ENCODE measurements at places on chromosomes 16 and 17.

- no peak for DNase-seq
These were observed 81.3 kb downstream of the SDK2 start for GRCh38 chr17:73562896-73563295.

GRCh38 chr17:1089915-1090314 is 89.9 kb downstream of the ABR start:
- no peak for DNase-seq

DNA sequence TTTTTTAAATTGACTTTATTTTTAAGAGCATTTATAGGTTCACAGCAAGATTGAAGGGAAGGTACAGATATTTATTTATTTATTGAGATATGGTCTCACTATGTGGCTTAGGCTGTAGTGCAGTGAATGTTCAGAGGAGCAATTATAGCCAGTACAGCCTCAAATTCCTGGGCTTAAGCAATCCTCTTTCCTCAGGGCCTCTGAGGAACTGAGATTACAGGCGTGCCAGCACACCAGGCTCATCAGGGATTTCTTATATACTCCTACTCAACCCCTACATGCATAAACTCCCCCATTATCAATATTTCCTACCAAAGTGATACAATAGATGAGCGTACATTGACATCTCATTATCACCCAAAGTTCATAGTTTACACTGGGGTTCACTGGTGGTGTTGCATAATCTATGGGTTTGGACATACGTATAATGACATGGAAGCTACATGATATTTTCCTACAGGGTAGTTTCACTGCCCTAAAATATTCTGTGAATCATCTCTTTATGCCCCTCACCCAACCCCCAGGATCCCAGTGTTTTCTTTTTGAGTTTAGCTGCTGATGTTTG is 33.5 kb downstream of the HS3ST3B1 start:
- no peak for DNase-seq

- no peak for DNase-seq
These were observed 36.6 kb downstream of the SMURF2 start for GRCh38 chr17:64625541-64625940.

- no peak for DNase-seq
These were observed 160.9 kb upstream of the PLCG2 start for GRCh38 chr16:81618187-81618586.

DNA sequence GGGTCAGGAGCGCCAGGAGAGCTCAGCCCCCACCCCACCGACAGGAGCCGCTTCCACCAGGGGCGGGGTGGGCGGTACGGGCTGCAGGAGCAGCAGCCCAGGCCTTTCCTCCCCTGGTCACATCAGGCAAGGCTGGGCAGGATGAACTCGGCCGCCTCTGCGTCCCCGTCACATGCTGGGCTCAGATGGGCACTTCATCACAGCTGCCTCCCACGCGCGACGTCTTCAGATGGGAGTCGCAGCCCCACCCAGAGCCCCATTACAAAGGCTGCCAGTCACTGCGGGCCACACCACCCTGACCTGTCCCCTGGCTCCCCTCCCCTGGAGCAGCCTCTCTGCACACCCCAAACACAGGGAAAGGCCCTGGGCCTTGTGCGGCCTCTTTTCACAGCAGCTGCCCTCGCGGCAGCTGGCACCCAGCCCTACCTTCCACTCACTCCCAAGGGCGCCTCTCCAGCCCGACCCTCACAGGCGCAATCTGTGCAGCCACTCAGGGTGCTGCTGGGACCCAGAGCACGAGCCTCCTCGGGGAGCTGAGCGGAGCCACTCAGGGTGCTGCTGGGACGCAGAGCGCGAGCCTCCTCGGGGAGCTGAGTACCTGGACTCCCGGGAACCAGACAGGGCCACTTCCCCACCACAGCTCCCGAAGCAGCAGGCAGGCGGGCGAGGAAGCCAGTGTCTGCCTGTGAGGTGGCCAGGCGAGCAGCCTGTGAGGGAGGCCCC is 4.7 kb downstream of the ZNF598 start:
- no peak for DNase-seq

DNA sequence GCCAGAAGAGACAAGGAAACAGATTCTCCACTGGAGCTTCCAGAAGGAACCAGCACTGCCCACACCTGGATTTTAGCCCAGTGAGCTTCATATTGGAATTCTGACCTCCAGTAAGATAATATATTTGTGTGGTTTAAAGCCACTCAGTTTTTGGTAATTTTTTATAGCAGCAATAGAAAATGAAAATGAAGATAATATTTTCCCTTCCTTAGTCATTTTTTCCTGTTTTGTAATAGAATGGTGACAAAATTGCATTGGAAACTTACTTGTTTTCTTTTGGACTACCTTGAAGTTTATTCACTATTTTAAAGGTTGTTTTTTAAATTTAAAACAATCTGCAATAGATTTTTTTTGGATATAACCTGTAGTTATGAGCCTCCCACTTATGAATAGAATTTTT is 29.8 kb upstream of the IRF8 start:
- no peak for DNase-seq

- DNase-seq, result no peak
These were observed 12.6 kb upstream of the OR1F1 start for GRCh38 chr16:3175157-3176093.

DNA sequence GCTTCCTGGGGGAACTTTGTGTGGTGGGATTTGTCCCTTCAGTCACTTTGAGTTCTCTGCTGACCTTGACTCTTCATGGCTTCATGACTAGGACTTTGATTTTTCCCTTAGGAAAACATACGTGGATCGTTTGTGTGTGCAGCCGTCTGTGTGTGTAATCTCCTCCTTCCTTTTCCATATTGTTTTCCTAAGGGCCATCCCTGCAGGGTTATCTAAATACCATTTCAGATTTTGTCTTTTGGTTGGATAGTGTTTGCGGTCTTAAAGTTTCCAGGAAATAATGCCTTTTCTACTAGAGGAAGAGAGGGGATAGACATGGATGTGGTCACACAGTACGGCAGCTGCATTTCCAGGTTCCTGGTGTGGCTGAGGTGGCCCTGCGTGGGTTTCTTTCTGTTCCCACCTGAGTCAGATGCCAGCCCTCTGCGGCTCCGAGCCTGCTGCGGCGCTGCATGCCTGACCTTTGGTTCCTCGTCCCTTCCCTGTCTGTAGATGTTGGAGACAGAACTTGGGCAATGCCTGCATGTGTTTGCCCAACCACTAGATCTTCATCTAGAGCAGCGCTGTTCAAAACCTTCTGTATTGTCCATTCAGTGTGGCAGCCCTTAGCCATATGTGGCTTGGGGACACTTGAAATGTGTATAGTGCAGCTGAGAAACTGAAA is 72.0 kb upstream of the LGALS9 start:
- no peak for DNase-seq

- no peak for DNase-seq
These were observed 13.3 kb upstream of the RAI1 start for GRCh38 chr17:17667947-17668346.

- DNase-seq, result no peak
These were observed 121.1 kb upstream of the MON1B start for GRCh38 chr16:77069929-77070328.

GRCh38 chr17:68870161-68870826 is 84.9 kb downstream of the ABCA8 start:
- no peak for DNase-seq

DNA sequence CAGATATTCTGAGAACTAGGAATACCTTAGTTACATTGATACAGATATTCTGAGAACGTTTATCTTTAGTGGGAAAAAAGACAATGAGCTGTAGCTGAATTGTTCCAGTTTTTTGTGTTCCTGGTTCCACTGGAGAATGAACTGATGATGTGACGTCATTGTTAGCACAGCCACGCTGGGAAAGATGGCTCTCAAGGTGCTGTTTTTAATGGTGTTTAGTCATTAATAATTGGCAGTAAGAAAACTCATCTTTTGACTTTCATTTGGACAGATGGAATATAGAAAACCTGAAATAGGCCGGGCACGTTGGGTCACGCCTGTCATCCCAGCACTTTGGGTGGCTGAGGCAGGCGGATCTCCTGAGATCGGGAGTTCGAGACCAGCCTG is 10.4 kb downstream of the FOXK2 start:
- DNase-seq, result no peak

GRCh38 chr17:48002266-48002915 is 31.5 kb downstream of the CDK5RAP3 start:
- DNase-seq, result no peak

- DNase-seq, result no peak
These were observed 45.8 kb upstream of the GAS7 start for GRCh38 chr17:10243883-10244844.

- peak; percentile 86 for DNase-seq
These were observed 939 bp downstream of the BCL6B start for GRCh38 chr17:7023576-7024401.

DNA sequence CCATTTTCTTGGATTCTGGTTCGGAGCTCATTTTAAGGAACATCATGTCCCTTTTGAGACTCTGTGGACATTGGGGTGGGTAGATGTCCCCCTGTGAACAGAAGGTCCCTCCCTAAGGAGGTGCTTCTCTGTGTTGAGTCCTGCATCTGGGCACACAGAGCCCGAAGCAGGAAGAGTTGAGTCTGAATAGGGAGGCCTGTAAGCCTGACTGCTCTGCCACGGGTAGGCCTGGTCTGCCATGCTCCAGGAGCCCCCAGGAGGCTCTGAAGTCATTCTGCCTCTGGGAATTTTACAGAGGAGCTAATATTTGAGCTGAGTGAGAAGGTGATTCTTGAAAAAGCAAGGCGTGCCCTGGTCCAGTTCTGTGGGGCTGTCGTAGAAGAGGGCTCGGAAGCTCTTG is 50.6 kb downstream of the TENT4B start:
- DNase-seq, result no peak

GRCh38 chr17:17170346-17170985 is 35.7 kb downstream of the PLD6 start:
- DNase-seq, result no peak

DNA sequence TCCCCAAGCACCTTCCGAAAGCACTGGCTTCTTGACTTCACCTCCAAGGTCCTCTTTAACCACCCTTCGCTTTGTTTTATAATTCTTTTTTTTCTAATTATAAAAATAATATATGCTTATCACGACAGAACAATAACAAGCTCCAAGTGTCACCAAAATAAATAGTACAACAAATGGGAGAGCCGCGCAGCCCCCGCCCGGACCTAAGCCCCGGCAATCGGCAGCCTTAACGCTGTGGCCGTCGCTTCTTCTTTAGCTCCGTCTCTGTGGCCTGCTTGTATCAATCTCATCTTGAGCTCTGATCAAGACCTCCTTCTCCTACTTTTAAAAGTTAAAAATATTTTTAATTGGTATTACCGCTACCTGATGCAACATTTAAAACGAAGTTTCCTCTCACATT is 42.7 kb downstream of the CYB5D2 start:
- no peak for DNase-seq

- no peak for DNase-seq
These were observed 13.1 kb downstream of the ABCA9 start for GRCh38 chr17:69047368-69048263.

DNA sequence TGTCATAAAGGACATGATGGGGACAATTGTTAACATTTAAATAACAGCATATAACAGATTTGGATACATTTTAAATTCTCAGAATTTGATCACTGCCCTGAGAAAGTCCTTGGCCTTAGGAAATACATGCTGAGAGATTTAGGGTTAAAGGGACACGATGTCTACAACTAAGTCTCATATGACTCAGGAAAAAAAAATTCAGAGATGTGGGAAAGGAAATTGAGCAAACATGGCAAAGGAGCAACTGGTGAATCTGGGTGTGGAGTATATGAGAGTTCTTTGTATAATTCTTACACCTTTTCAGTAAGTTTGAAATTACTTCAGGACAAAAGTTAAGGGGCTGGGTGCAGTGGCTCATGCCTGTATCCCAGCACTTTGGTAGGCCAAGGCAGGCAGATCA is 18.2 kb downstream of the MPP3 start:
- no peak for DNase-seq

- no peak for DNase-seq
These were observed 354.1 kb upstream of the TNRC6C start for GRCh38 chr17:77604301-77604972.

DNA sequence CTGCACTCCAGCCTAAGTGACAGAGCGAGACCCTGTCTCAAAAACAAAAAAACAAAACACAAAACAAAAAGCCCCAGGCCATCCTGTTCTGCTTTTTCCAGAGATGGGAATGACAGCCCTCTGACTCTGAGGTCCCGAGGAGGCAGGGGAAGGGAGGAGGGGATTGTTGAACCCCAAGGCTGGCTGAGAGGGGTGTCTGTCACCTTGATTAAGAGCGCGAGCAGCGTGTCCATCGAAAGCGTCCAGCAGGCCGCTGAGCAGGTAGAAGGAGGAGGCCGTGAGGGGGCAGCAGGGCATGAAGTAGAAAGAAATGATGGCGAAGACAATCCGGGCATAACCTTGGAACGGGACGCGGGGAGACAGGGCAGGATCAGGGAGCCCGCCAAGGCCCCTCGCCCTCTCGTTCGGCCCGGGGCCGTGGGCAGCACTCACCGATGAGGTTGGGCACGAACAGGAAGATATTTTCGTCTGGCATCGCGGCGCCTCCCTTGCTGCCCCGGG is 593 bp downstream of the CDIPT start:
- no peak for DNase-seq

DNA sequence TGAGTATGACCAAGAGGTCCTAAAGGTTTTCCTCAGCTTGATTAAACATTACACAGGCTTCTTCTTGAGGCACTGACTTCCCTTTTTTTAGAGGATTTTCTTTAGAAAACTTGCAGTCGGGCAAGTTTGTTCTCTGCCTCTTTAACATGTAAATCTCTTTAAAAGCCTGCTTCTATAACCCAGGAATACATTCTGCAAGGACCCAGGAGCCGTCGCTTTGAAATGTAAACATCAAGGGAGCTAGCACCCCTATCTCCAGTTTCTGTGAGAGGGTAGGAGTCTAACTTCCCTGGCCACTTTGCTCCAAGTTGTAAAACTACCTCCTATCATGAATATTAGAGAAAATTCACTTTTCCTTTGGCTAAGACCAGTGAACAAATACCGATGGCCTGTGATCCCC is 201.5 kb upstream of the CPHXL start:
- no peak for DNase-seq

GRCh38 chr16:66457888-66458287 is 30.8 kb downstream of the BEAN1 start:
- DNase-seq, result no peak
